ENCODE measurements at places on chromosomes 5 and 9.
A peak's percentile ranks its signal among the peaks of the same experiment; 100 is the strongest.

GRCh38 chr9:73609381-73609780 lies 457.7 kb downstream of the ANXA1 start:
- DNase-seq = no peak

DNA sequence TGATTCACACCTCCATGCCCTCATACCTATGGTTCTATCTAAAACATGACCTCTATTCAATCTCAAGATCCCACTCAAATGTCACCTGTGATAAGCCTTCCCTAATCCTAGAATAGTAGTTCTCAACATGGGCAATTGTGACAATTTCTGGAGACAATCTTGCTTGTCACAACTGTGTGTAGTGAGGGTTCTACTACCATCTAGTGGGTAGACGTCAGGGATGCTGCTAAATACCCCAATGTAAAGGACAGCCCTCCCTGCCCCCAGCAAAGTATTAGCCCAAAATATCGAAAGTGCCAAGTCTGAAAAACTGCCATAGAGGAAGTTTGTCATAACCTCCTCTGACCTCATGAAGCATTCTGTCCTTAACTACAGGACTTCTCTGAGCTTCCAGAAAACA lies 32.0 kb downstream of the TBCA start:
- no peak for DNase-seq

GRCh38 chr5:4079831-4080230 lies 484.2 kb downstream of the IRX1 start:
- no peak for DNase-seq

DNA sequence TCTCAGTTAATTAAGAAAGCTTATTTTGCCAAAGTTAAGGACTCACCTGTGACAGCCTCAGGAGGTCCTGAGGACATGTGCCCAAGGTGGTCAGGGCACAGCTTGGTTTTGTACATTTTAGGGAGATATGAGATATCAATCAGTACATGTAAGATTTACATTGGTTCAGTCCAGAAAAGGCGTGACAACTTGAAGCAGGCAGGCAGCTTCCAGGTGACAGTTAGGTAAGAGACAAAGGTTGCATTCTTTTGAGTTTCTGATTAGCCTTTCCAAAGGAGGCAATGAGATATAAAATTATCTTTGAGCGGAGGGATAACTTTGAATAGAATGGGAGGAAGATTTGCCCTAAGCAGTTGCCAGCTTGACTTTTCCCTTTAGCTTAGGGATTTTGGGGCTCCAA lies 47.8 kb downstream of the SLC1A1 start:
- DNase-seq = no peak

GRCh38 chr9:95947118-95947517 lies 71.6 kb downstream of the ERCC6L2 start:
- no peak for DNase-seq

- DNase-seq = peak; percentile 77
These were observed 51.4 kb downstream of the PFDN1 start for GRCh38 chr5:140251527-140251973.

- DNase-seq = no peak
These were observed 6.8 kb downstream of the RPS14 start for GRCh38 chr5:150442699-150443080.

- DNase-seq = no peak
These were observed 124.2 kb upstream of the TNPO1 start for GRCh38 chr5:72692231-72692637.

DNA sequence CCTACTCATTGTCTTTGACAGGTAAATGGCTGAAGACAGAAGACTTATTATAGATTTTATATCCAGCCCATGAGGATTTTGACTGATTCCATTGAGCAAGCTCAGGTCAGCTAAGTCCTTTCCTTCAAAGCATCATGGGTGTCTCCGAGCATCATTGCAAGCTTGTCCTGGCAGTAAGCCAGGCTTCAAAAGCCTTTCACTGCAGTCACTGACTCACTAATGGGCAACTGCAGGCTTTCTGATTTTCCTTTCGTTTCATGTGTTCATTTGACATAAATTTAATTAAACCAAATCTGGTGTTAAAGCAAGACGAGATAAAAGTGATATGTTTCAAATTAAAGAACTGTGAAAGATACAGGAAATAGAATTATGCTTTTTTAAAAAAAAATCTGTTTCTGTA lies 426.2 kb downstream of the ANXA1 start:
- no peak for DNase-seq

DNA sequence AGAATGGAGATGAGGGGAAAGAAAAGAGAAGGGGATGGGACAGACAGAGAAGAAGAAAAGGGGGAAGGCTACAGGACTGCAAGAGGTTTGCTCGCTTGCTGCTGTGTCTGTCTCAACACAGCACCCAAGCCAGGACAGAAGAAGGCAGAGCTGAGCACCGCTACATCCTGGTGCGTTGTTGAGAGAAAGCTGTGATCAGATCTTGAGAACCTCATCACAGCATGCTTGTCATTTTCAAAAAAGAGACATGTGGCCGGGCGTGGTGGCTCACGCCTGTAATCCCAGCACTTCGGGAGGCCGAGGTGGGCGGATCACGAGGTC lies 110.9 kb downstream of the NXNL2 start:
- DNase-seq = no peak

DNA sequence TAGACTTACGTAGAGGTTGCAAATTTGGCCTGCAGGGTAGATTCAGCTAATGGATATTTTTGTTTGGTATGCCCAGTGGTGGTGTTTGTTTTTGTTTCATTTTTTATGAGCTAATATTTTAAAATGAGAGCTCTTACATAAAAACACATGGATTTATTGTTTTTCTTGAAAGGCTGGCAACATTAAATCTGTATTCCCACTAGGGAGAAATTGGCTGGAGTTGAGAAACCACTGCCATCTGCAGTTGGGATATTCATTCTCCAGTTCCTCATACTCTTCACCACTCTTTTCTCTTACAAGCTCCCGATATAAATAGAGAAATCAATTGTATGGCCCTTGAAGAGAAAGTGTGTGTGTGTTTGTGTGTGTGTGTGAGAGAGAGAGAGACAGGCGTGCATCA lies 143.3 kb downstream of the ALDH1A1 start:
- no peak for DNase-seq

GRCh38 chr5:169039592-169039991 lies 261.3 kb downstream of the SLIT3 start:
- DNase-seq = no peak

DNA sequence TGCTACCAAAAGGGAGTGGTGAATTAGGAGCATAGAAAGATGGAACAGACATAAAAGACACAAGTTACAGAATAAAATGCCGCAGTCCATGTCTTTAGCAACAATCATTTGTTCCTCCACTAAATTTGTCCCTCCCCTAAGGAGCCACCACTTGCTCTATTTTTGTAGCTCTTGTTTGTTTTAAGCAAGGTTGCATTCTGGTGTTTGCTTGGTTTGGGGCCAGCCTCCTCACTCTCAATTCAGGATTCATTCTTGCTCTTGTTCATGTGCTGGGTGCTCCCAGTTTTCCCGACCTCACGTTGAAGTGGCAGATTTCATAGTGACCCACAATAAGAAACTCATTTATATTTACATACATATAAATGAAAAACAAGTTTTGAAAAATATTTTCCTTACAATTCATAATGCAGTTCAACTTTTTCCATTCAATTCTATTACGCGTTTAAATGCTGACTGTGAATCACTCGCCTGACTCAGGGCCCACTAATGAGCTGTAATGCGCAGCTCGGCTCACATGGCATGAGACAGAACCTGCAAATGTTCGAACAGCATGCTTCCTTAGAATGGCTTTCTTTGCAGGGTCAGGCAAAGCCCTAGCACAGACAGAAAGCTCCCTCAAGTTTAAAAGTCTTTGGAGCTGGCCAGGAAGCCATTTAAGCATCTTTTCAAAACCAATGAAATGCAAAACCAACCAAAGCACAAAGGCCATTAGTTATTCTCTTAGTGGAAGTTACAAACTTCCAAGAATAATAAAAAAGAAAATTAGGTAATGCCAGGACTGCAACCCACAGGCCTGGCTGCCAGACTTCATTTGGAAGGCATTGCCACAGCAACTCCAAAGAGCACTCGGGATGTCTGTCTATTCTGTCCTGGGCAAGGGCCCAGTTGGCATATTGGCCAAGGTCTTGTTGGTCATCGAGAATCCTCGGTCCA lies 41.7 kb downstream of the RETREG1 start:
- DNase-seq = no peak

- DNase-seq = no peak
These were observed 140.0 kb downstream of the EPB41L4A start for GRCh38 chr5:112279082-112279481.

DNA sequence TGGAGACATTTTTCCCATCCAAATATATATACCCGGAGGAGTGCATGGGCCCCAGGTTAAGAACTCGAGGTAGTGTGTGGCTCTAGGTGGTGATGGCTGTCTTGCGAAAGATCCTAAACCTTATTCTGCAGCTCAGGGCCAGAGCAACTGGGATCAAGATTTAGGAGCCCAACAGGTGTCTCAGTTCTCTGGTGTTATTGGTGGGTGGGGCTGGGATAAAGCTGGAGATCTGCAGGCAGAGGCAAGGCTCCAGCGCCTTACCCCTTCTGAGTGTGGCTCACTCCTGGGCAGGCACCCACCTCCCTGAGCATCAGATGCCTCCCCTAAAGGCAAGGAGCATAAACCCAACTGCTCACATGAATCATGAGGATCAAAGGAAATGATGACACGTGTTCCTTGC lies 11.2 kb downstream of the UBE2QL1 start:
- no peak for DNase-seq

- no peak for DNase-seq
These were observed 102.8 kb upstream of the CDKN2B start for GRCh38 chr9:22111954-22112247.

DNA sequence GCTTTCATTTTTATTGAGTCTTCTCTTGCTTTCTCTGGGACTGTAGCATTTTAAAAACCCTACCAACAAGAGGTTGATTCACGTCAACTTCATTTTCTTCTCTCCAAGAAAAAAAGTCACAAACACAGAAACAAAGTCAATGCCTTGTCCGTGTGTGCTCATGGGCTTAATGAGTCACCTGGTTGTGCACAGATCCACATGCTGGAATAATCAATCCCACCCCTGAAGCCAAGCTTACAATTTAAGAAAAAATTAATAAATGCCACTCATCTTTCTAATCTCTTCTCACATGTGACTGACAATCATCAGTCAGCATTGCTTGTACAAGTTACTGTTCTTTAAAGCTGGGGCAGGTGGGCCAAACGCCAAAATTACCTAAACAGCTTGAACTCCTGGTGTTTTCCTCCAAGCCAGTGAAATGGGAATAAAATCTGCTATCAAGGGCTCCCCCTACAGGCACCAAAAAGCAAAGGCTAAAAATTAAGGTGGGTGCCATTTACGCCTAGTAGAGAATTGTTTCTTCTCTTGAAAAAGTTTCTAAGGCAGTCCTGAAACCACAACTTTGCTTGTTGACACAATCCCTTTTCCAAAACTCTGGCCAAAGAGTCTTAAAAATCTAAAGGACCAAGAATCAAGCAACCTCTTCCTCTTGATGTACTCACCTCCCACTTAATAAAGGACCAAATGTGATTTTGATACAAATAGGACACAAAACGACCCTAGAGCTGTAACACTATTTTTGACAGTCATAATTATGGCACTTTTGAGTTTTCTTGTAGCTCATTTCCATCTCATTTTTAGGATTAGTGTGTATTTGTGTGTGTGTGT lies 21.3 kb downstream of the TRMO start:
- DNase-seq = no peak

DNA sequence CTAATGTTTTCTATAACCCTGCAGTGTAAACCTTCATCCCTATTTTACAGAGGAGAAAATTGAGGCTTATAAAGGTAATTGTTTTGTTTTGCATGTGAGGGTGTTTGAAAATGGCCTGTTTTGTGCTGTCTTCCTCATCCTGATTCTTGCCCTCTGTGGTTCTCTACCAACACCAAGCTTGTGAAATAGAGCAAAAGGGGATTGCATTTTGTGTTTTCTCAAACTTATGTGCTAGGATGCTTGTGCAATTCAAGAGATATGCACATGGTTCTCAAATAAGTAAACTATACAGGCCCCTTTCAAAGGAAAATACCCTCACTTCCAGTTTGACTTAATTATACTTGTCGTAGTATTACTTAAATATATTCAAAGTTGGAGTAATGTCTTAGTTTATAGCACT lies 17.2 kb downstream of the PAM start:
- DNase-seq = no peak

DNA sequence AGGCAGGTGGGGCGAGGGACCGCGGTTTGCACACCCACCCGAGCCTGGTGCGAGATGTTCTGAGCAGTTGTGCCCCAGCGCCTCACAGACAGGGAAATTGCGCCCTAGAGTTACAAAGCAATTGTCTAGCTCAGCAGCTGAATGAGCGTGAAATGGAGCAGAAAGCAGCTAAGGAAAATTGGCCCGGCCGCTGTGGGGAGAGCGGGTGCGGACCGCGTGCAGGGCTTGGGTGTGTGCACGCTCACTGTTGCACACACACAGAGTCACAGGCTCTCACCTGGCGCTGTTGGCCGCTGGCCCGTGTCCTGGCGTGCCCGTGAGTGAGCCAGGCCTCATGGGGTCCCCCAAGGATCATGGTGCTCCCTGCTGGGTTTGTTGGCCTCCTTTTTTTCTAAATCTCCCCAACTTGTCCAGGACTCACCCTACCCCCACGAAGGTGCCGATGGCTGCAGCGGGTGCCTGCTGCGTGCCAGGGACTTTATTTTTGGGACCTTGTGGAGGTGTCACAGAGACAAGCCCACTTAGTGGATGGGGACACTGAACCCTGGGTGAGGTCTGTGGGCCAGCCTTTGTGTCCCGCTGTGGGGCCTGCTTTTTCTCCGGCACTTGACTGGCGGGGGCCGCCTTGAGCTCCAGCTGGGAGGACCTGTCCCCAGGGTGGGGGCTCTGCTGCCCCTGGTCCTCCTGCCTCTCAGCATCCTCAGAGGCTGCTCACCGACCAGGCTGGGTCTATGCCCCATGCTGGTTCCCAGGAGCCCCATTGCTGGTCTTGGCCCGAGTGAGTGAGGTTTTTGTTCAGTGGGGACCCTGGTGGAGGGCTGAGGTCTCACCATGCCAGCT lies 5.2 kb downstream of the RXRA start:
- no peak for DNase-seq

GRCh38 chr5:105195765-105196164 lies 1633.2 kb upstream of the NUDT12 start:
- no peak for DNase-seq

DNA sequence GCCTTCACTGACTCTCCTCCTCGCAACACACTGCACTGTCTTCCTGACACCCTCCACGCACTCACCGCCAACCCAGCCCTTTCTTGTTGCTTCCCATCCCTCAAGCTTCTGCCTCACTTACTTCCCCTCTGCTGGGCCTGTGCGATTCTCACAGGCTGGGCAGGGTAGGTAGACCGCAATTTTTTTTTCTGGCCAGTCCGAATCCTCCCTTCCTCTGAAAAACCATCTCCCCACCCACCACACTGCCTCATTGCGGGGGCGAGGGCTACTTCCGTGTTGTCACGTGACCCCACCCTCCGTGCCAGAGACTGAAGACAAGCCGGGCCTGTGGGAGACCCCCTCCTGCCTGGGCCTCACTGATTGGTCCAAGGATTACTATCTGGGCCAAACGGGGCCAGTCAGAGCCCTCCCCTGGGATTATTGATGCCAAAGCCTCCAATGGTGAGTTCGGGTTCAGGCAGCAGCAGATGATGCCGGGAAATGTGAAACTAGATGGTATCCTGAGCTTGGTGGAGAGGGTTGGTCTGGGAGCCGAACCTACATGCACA lies 73.1 kb downstream of the STK10 start:
- DNase-seq = peak; percentile 98

GRCh38 chr5:103745353-103746065 lies 182.9 kb upstream of the NUDT12 start:
- DNase-seq = no peak

Measured in HL-60 (cell line).